ENCODE measurements at places on chromosomes 1 and 21. TPM values are rescaled to one million over a fixed set of nuclear protein-coding genes. Genes with fewer than 3 reads are reported as not detected.

The PER3 gene
- 2.3 TPM for total RNA-seq

The PLA2G2A gene
- not detected for total RNA-seq

The MSH4 gene
- 0.12 TPM for total RNA-seq

The TACSTD2 gene
- total RNA-seq = not detected

The MT1HL1 gene
- not detected for total RNA-seq
